ENCODE measurements at places on chromosomes 6 and 20. TPM values are rescaled to one million over a fixed set of nuclear protein-coding genes. Genes with fewer than 3 reads are reported as not detected.

GRCh38 chr6:150514806-150515380, 84.8 kb upstream of the PLEKHG1 start:
- DNase-seq: no peak

DNA sequence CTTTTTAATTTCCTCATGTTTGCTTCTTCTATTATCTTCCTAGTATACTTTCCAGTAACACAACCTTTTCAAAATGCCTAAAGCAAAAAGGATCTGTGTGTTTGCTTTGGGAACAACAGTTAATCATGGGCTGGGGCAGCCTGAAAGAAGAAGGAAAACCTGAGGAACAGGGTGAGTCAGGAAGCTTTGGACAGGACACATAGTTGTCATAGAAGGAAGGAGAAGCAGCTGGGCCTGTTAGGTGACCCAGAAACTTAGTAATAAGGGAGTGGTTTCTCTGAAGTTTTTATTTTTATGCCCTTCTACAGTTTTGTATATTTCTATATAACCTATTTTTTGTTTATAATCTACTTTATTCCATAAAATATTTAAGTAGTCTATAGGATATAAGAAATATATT, 61.4 kb downstream of the CD24 start:
- no peak for DNase-seq

DNA sequence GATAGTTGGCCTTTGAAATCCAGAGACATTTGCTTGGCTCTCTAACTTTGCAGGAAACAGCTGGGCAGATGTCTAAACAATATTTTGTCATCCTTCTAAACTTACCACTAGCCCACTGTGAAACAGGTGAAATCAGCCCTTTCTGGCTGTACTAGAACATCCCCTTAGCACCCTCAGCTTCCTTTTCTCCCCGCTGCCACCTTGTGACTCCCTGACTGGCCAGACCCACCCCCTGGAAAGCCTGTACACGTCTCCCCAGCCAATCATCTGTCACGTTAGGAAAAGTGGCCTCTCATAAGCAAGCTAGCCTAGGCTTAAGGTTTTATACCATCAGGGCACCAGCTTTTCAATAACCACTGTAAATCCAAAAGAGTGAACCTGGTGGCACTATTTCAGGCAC, 88.6 kb upstream of the E2F3 start:
- no peak for DNase-seq

BTNL2 gene
- not detected for total RNA-seq

VIP gene
- total RNA-seq: 3.4 TPM

DNA sequence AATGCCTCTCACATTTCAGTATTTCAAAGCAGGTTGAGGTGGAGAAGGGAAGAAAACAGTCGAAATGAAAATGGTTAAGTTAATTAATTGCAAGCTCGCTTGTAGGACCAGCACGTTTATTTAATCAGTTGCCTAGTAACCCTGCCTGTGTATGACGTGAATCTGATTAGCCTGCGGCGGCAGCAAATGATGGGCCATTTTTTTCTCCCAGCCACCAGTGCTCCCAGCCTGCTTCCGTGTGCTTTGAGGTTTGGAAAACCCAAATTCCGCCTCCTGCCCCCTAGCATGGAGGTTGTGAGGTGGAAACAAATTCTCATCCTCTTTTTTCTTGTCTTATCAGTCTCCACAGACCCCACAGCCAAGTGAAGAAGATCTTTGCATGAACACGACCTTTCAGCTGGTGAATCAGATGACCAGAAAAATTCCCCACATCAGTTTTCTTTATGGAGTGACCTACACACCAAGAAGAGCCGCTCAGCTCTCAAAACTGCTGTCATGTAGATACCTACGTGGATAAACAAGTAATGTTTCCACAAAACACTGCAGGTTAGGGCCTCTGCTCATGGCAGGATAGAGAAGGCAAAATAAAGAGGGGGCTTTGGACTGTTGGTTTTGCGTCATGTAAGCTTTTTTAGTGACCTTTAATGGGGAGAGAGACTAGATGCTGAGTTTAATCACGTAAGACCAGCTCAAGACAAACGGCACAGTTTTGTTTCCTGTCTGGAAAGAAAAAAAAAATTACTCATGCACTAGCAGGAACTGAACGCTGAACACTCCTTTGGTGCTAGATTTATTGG, 572.9 kb upstream of the NOX3 start:
- no peak for DNase-seq

DNA sequence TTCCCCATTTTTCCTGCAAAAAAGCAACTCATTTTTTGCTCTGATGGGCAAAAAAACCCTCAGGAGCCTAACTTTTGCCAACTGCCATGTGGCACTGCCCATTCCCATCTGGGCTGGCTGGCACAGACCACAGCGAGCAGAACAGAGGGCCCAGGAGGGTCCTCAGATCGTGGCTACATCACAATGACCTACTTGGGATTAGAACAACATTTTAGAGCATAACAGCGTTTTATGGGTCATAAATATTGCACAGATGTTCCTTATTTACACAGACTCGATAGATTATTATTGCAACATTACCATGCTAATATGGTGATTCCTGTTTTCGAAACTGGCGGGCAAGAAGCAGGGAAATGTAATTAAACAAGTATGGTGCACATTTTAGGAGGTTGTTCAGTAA, 28.0 kb downstream of the PTPRT start:
- no peak for DNase-seq

FAM209B gene
- total RNA-seq: not detected

DNA sequence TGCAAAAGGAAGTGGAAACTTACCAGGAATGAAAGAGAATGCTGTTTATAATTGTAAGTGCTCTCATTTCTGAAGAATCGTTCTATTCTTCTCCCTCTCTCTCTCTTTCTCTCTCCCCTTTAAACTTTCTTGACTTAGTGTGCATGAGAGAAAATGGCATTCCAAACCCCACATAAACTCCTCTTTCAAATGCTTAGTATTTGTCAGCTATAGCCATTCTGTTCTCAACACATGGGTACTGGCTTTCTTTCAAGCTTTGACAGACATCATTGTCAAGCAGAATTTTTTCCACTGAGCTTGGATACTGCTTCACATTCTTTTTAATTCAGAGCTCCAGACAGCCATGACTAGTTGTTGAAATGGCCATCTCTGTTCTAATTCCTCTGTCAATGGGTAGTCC, 51.1 kb upstream of the PREP start:
- no peak for DNase-seq
